ENCODE measurements at places on chromosomes 5 and 9. TPM values are rescaled to one million over a fixed set of nuclear protein-coding genes. Genes with fewer than 3 reads are reported as not detected.
A peak's percentile ranks its signal among the peaks of the same experiment; 100 is the strongest.

DNA sequence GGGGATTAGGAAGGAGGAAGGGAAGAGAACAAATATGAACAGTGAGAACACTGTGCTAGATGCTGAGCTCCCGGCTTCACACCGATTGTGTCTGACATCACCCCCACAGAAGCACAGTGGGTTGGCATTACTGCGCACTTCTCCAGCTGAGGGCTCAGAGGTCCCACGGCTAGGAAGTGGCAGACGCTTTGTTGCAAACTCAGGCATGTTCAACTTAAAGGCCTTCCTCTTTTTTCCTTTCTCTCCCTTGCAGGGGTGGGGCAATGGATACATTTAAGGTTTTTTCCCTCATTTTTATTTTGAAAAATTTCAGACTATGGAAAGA is 15.5 kb upstream of the SHB start:
- H3K36me3 ChIP-seq = no peaks in the 10 kb centered on the region
- H3K27me3 ChIP-seq = peaks cover 6% of the 10 kb centered on the region
- no peak overlapping the region for H3K4me3 ChIP-seq
- no peaks in the 10 kb centered on the region for H3K4me1 ChIP-seq
- H3K27ac ChIP-seq = no peak overlapping the region

DNA sequence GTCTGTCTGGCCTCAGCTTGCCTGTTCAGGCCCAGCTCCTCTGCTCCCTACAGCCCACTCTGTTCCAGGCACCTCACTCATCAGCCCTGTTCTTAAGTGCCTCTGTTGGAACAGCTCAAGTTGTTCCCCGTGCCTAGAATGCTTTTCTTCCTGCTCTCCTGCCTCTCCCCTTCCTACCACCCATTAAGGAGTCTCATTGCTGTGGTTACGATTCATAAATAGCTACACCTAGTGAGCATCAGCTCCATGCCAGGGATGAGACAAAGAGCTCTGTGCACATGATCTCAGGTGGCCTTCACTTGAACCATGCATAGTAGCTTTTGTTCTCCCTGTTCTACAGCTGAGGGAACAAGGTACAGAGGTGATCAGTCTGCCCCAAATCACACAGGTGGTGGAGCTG is 54.3 kb downstream of the PSD2 start:
- no peaks in the 10 kb centered on the region for H3K36me3 ChIP-seq
- H3K4me1 ChIP-seq = peaks cover 8% of the 10 kb centered on the region
- peaks cover 13% of the 10 kb centered on the region for H3K27me3 ChIP-seq
- H3K4me3 ChIP-seq = peak overlapping the region; percentile 55

GRCh38 chr5:41877408-41877807 is 7.2 kb upstream of the OXCT1 start:
- peaks cover 12% of the 10 kb centered on the region for H3K4me1 ChIP-seq
- H3K36me3 ChIP-seq = no peaks in the 10 kb centered on the region
- DNase-seq = no peak
- no peak overlapping the region for H3K27ac ChIP-seq
- peaks cover 9% of the 10 kb centered on the region for H3K27me3 ChIP-seq
- H3K4me3 ChIP-seq = no peak overlapping the region

GRCh38 chr5:118491351-118491750 is 497.0 kb downstream of the DTWD2 start:
- no peaks in the 10 kb centered on the region for H3K4me1 ChIP-seq
- H3K4me3 ChIP-seq = no peak overlapping the region
- no peaks in the 10 kb centered on the region for H3K36me3 ChIP-seq

- H3K36me3 ChIP-seq = no peaks in the 10 kb centered on the region
- H3K27me3 ChIP-seq = no peaks in the 10 kb centered on the region
- no peak for DNase-seq
These were observed 107.0 kb downstream of the COL5A1 start for GRCh38 chr9:134748591-134748990.

DNA sequence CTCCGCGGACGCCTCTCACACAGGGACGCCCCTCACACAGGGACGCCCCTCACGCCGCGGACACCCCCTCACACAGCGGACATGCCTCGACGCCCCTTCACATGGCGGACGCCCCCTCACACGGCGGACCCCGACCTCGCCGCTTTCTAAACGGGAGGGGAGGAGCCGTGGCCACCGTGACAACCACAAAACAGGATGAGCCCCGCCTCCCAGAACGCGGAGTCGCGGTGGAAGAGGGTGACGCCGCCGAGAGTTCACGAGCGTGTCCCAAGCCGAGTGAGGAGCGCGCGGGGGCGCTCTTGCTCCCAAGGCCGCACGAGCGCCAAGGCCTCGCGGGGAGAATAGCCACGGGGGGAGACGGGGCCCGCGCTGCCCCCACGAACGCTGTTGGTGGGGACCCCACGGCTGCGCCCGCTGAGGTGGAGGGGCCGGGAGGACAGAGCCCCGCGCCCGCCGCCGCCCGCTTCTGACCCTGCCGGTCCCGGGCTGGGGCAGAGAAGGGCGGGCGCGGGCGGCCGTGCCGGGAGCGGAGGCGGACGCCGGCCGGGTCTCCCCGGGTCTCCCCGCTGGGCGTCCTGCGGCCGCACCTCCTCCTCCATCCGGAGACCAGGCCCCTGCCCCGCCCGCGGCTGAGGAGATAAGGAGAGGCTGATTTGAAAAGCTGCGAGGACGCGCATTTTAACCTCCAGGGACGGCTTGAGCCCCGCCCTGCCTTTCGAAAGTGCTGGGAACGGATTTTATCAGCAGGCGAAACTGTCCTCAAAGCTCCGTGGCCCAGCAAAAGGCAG is 3.9 kb upstream of the NKD2 start:
- peak overlapping the region; percentile 72 for H3K4me3 ChIP-seq
- H3K27ac ChIP-seq = no peak overlapping the region
- no peaks in the 10 kb centered on the region for H3K36me3 ChIP-seq
- DNase-seq = peak; percentile 48
- peaks cover 31% of the 10 kb centered on the region for H3K4me1 ChIP-seq
- peaks cover 44% of the 10 kb centered on the region for H3K27me3 ChIP-seq

ANKRD20A1 gene
- total RNA-seq = 6.3 TPM

PCDHA4 gene
- not detected for total RNA-seq

- DNase-seq = peak; percentile 45
- peak overlapping the region; percentile 94 for H3K4me3 ChIP-seq
- peaks cover 2% of the 10 kb centered on the region for H3K36me3 ChIP-seq
- H3K4me1 ChIP-seq = peaks cover 40% of the 10 kb centered on the region
- peak overlapping the region; percentile 88 for H3K27ac ChIP-seq
- H3K27me3 ChIP-seq = no peaks in the 10 kb centered on the region
These were observed 681 bp downstream of the FNIP1 start for GRCh38 chr5:131795879-131796792.

GRCh38 chr9:137924169-137924568 is 46.6 kb downstream of the CACNA1B start:
- H3K4me1 ChIP-seq = no peaks in the 10 kb centered on the region
- no peak overlapping the region for H3K4me3 ChIP-seq
- H3K27me3 ChIP-seq = no peaks in the 10 kb centered on the region
- no peak for DNase-seq

DNA sequence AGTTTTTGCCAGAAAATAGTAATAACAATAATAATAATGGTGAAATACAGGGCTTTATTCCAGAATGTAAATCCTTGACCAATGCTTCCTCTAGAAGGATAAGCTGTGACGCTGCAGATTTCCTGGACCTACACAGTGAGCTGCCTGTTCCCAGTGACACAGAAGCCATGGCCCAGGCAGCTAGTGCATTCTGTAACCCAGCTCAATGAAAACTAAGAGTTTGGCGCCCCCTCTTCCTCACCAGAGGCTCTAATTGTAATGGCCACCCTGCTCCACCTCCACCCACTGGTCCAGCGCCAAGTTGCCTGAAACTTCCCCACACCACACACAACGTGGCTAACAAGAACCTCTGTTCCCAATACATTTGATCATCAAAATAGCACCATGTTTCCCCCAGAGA is 248.1 kb downstream of the CETN3 start:
- H3K4me3 ChIP-seq = no peak overlapping the region
- no peaks in the 10 kb centered on the region for H3K4me1 ChIP-seq
- H3K27me3 ChIP-seq = peaks cover 7% of the 10 kb centered on the region

DNA sequence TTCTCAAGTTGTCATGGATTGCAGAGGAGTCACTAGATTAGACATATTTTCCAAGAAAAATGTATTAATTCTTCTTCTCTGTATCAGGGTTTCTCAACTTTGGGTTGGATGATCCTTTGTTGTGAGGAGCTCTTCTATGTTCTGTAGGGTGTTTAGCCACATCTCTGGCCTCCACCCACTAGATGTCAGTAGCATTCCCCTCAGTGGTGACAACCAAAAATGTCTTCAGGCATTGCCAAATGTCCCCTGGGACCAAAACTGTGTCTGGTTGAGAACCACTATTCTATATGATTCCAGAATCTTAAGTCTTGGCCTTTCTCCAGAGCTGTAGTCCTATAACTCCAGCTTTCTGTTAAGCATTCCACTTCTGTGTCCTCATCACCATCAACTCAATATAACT is 220.9 kb downstream of the KIAA0825 start:
- DNase-seq = no peak
- H3K4me3 ChIP-seq = no peak overlapping the region
- no peaks in the 10 kb centered on the region for H3K4me1 ChIP-seq
- H3K36me3 ChIP-seq = no peaks in the 10 kb centered on the region

ADAMTS12 gene
- total RNA-seq = not detected

DNA sequence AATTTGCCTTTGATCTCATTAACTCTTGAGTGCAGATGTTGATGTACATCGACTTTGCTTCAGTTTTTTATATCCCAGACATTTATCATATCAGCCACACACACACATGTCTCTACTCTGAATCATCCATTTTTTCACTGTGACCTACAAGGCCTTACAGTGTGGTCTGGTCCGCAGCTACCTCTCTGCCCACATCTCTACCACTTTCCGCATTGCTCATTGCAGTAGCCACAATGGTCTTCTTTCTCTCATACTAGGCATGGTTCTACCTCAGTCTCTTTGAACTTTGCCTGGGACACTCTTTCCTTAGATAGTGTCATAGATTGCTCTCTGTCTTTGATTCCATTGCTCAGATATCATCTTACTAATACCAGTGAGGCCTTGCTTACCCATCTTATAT is 87.9 kb upstream of the FSD1L start:
- peaks cover 2% of the 10 kb centered on the region for H3K36me3 ChIP-seq
- H3K27me3 ChIP-seq = peaks cover 18% of the 10 kb centered on the region
- peaks cover 20% of the 10 kb centered on the region for H3K4me1 ChIP-seq
- H3K27ac ChIP-seq = peak overlapping the region; percentile 9
